ENCODE measurements at places on chromosomes 5 and 9. TPM values are rescaled to one million over a fixed set of nuclear protein-coding genes. Genes with fewer than 3 reads are reported as not detected.

LCN15 gene
- total RNA-seq: not detected

CD72 gene
- 1.3 TPM for total RNA-seq

NOP16 gene
- 4.9 TPM for total RNA-seq

KCNV2 gene
- not detected for total RNA-seq

SHOC1 gene
- not detected for total RNA-seq

DBH gene
- total RNA-seq: 0.91 TPM

AIF1L gene
- total RNA-seq: 24.2 TPM

SURF6 gene
- total RNA-seq: 13.2 TPM

PCDHA6 gene
- 26.8 TPM for total RNA-seq

RAPGEF6 gene
- 139 TPM for total RNA-seq

MATR3 gene
- 477 TPM for total RNA-seq

ADAMTSL1 gene
- total RNA-seq: 17.5 TPM

SOHLH1 gene
- not detected for total RNA-seq

OR1Q1 gene
- total RNA-seq: not detected

Measured in cerebellum (tissue), 4 donors.